ENCODE measurements at places on chromosomes 4 and X.

DNA sequence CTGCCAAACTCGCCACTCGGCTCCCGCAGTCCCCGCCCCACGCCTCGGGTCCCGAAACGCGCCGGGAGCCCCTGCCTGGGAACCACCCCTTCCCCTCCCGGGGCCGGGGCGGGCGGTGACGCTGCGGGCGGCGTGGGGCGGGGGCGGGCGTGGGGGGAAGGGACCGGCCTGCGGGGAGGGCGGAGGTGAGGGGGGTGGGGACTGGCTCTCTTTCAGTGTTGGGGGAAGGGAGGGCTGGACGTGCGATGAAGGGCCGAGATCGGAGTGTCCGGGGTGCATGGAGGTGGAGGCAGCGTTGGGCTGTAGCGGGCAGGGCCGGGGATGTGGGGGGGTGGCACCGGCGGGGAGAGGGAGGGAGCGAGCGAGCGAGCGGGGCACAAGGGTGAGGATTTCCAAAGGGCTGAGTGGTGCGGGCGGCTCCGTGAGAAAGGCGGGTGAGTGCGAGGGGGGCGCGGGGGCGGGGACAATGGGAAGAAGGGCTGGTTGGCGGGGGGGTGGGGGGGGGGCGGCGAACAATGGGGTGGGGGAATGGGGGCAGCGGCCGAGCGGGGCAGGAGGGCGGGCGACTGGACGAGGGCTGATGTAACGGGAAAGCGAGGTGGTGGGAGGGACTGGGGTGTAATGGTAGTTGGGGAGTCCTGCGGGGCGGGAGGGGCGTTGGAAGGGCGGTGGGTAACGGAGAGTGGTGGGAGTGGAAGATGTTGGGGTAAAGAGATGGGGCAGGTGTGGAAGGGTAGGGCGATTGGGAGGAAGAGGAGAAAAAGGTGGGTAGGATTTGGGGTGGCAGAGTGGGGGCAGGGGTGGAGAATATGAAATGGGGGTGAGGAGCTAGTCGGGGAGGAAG is 578 bp downstream of the DCUN1D4 start:
- DNase-seq = no peak

DNA sequence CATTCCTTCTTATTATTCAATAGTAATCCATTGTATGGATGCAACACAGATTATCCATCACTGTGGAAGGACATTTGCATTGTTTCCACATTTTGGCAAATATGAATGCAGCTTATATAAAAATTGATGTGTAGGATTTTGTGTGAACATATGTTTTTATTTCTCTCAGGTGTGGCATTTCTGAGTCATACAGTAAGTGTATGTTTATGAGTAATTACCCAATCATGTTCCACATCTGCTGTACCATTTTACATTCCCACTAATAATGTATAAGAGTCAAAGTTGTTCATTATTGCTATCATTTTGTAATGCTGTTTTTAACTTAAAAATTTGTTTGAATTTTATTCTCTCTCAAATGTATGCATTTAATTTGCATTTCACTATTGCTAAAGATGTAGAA is 25.5 kb downstream of the MAGEA4 start:
- no peak for DNase-seq

DNA sequence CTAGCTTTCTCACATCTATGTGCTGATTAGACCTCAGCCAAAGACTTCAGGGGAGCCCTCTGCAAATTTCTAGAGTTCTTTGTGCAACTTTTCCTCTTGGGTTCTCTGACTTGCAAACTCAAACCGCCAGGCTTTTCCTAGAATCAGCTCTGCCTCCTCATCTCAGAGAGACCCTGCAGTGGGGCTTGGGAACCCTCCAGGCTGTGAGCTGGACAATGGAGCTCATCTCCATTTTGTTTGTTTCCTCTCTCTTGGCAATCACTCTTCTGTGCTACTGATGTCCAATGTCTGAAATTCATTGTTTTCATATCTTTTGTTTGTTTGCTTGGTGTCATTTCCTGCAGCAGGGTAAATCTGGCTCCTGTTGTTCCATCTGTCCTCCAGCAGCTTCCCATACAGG is 33.0 kb downstream of the GYPB start:
- DNase-seq = no peak

DNA sequence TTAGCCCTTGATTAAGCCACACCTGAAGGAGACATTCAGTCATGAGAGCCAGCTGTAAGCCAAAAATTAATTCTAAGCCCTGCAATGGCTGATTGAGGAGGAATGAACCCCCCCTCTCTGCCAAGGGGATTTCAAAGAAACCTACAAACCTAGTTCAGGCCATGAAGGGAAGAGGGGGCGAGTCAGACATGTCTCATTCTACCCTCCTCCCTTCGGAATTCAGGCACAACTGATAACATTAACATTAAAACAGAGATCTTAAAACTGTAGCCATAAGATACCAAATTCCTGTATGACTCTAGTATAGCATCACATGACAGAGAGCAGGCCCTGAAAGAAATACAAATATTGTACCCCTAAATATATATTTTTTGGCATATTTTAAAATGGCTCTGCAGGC is 40.4 kb upstream of the AFAP1 start:
- DNase-seq = no peak

GRCh38 chr4:81913427-81913879 is 441.7 kb upstream of the RASGEF1B start:
- DNase-seq = no peak

- DNase-seq = no peak
These were observed 44.1 kb upstream of the SH3RF1 start for GRCh38 chr4:169314906-169315305.

GRCh38 chr4:140108243-140108642 is 45.7 kb downstream of the MAML3 start:
- no peak for DNase-seq

DNA sequence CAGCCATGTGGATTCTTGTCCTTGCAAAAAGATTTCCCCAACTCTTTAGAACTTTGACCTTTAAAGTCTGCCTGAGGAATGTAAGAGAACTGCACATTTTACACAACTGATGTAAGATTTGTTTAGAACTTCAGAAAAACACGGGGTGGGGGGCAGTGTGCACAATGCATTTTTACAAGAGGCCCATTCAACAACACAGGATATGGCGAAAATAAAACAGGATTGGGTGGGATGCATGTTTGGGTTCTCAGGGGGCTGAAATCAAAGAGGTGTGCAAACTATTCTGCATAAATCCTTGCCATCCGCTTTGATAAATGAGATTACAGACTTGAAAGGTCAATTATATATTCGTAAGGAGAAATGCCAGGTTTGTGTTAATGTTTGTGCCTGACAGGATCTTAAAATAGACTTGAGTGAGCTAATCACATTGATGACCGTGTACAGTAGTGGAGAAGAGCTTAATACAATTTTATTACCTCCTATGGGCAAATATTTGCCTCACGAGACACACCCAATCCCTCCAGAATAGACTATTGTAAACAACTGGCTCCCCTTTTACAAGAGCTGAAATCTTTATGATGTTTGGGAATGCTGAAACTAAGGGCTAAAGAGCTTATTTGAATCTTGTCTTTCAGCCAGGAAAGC is 184.1 kb upstream of the LEF1 start:
- DNase-seq = no peak

- no peak for DNase-seq
These were observed 6.7 kb downstream of the STATH start for GRCh38 chr4:70002507-70002906.

DNA sequence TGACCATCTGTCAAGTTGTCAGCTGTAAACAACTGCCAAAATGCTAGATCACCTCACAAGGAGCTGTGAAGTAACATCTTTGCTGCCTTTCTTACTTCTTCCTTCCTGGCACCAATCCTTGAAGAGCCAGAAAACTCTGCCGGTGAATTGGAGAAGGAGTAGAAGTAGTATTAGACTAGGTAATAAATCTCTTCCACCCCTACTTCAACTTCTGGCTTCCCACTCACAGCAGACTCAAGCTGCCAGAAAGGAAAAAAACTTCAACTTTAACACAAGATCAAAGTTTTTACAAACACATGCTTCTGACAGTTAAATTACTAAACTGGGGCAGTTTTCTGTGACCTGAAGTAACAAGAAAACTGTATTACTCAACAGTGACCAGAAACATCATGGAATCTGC is 164.7 kb upstream of the SLC7A11 start:
- no peak for DNase-seq

DNA sequence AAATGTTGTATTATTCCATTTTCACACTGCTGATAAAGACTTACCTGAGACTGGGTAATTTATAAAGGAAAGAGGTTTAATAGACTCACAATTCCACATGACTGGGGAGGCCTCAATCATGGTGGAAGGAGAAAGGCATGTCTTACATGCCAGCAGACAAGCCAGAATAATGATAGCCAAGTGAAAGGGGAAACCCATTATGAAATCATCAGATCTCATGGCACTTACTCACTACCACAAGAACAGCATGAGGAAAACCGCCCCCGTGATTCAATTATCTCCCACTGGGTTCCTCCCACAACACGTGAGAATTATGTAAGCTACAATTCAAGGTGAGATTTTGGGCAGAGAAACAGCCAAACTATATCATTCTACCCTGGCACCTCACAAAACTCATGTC is 2535.1 kb downstream of the ARAP2 start:
- no peak for DNase-seq

GRCh38 chr4:146210890-146211289 is 3.4 kb upstream of the REELD1 start:
- DNase-seq = no peak

GRCh38 chr4:21827575-21827974 is 121.0 kb downstream of the KCNIP4 start:
- DNase-seq = no peak

GRCh38 chrX:47831788-47832187 is 4.9 kb upstream of the ZNF81 start:
- DNase-seq = no peak

GRCh38 chr4:61545902-61546480 is 345.9 kb downstream of the ADGRL3 start:
- DNase-seq = no peak

DNA sequence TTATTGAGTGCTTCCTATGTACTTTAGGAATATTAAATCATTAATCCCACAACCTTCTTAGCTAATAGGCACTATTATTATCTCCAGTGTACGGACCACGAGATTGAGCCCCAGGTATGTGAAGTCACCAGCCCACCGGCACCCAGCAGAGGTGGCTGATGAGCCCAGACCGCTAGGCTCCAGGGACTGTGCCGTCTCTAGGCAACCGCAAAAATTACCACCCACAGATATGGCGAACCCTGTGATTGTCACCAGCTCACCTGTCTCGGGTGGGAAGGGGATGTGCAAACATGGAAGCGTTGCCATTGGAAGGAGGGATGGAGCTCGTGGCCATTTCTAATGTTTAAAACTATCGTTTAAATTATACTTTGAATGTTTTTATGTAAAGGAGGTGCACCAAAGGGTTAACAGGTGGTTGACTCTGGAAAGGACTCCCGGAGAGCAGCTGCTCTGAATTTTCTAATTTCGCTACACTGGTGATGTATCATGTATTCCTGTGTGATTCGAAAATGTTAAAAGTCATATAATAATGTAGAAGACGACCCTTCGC is 21.0 kb upstream of the JAKMIP1 start:
- DNase-seq = no peak

DNA sequence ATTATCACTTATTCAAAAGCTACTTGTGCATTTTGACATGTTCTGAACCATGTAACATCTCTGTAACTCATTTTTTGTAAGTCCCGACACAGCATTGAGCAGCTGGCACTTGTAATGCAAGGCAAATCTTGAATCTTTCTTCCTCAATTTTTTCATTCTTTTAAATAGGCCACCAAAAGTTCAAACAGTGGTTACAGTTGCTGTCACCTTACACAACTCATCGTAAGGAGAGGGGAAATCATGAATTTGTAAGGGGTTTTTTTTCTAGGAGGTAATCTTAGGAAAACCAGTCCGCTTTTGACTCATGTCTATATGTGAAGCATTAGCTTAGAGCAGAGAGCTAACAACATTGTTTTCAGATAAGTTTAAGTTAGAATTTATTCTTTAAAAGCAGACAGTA is 124.5 kb downstream of the PDLIM5 start:
- DNase-seq = no peak

- no peak for DNase-seq
These were observed 4.0 kb downstream of the COL25A1 start for GRCh38 chr4:109298279-109299010.

DNA sequence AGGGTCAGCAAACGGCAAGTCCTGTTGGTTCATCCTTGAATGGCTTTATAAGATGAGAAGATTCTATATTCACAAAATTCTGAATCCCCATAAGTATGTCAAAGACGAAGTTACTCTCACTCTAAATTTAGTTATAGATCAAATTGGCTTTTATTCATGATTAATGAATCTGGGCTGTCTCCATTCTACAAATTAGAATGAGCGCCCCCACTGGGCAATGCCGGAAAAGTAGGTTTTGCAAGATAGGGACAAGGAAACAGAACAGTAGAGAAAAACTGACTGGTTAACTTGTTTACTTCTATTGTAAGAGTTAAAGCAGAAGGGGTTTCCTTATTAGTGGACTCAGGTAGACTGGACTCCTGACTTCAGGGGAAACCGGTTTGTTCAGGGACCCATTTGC is 100.3 kb downstream of the F11 start:
- DNase-seq = no peak

- no peak for DNase-seq
These were observed 547.5 kb downstream of the NLGN4X start for GRCh38 chrX:5681159-5681558.

DNA sequence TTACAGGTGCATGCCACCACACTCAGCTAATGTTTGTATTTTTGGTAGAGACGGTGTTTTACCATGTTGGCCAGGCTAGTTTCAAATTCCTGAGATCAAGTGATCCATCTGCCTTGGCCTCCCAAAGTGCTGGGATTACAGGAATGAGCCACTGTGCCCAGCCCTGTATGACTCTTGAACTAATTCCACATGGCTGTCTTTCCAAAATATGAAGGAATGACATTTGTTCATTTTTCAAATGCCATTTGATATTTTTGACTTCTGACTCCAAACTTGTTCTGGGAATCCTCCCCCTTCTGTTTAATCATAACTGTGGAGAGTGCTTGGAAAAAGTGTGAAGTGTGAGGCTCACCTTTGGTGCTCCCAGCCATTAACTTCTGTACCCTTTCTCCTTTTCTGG is 119.2 kb downstream of the NHS start:
- no peak for DNase-seq

GRCh38 chrX:135910251-135910650 is 16.7 kb downstream of the SAGE1 start:
- no peak for DNase-seq

DNA sequence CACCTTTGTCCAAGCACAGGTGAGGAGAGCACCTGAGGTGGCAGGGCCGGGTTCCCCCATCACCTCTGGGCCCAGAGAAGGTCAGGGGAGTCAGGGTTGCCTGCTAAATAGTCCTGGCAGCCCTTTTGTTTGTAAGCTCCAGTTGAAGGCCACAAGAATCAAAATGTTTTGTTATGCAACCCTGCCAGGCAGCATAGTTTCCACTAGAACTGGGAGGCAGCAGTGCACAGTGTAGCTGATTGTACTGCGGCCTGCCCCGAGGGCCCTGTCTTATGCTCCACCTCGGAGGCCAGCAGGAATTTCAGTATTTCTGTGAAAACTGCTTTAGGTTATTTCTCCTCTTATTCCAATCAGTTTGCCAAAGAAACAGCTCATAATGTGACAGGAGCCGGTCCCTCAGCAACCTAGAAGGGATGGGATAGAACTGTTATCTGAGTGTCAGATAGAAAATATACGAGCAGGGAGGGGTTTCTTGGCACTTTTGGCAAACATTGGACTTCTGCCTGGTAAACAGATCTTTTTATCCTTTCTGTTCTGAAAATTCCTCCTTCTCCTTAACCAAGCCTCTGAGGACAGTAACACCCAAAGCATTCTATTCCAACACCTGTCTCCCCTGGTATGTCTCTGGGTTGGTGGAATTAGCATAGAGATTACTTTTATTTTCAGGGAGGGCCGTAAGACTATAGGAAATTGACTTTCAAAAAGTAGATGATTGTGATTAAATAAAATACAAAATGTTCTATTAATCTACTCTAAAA is 93.6 kb downstream of the LNX1 start:
- no peak for DNase-seq
